ENCODE measurements at places on chromosomes 6 and 20.

DNA sequence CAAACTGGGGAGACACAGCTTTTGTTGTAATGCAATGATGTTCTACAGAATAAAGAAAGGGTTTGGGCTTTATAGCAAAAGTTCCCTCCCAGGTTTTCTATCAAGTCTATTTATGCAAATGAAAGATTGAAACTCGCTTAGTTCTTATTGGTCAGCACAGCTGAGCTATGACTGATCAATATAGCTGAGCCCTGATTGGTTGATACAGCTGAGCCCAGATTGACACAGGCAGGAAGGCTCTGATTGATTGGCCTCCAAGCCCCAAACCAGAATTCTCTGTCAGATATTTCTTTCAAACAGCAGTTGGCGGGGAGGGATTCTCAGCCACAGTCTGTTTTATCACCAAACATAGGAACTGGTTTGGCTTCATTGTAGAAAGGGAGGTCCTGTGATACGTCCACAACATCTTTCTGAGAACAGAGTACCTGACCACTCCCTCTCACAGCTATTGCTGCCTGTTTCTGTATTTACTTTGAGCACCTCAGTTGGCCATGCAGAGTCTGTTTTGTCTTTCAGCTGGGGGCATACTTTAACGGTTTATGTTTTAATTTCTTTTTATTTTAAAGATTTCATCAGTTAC lies 223.5 kb downstream of the PACRG start:
- no peak for DNase-seq

GRCh38 chr6:3904518-3904917 lies 55.3 kb downstream of the FAM50B start:
- no peak for DNase-seq

GRCh38 chr6:131643855-131644460 lies 6.9 kb downstream of the ENPP3 start:
- no peak for DNase-seq

DNA sequence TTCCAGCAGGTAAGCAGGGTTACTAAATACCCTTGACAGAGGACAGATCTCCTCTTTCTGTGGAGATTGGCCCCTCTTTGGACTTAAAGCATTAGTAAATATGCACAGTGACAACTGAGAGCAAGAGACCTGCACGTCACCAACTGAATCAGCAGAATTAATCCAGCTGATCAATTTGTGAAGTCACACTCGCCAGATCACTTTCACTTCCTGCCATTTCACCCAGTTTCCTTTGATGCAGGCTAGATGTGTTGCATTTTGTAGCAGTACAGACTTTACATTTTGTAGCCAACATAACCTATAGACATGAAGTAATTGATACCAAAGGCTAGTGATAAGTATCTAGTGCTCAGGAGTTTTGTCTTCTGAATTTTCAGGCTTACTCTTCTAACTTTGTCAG lies 11.9 kb downstream of the SYNE1 start:
- DNase-seq, result no peak

- no peak for DNase-seq
Observed at GRCh38 chr6:98812220-98812619, 22.2 kb upstream of the POU3F2 start.

GRCh38 chr20:47788741-47789080 lies 3.4 kb upstream of the SULF2 start:
- no peak for DNase-seq

DNA sequence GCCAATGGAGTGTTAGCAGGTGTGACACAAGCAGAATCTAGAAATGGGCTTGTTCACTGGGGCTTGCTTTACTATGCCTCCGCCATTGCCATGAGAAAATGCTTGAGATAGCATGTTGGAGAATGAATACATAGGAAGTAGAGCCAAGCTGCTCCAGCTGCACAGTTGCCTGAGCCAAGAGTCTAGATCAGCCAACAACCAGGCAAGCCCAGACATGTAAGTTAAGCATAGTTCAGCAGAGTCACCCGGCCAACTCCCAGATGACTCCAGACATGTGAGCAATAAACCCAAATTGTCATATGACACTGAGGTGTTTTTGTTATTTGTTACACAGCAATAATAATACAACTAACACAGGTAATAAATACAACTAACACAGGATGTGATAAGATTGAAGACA lies 167.9 kb downstream of the HAO1 start:
- DNase-seq, result no peak

DNA sequence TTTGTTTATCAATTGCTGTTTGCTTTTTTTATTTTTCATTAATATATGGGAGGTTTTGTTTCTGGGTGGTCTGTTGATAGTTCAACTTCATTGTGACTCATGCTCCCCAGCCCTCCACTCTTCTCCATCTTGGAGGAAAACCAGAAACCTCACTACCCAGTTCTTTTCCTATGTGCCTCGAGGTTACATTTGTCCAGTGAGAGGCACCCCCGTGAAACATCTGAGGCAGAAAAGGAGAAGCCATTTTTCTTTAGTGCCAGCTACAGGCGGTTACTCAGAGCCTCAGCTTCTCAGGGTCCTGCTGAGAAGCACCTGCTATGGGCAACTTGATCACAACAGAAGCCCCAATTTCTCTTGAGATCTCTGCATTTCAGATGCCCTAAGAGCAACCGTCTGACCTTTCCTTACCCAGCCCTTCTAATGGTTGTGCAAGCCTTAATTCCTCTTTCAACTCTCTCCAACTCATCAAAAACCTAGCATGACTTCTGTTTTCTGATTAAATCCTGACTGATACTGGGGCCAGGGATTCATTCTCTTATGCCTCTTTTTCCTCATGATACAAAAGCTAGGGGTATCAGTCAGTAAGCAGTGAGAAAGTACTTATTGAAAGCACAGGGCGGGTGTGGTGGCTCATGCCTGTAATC lies 144.6 kb downstream of the ELOVL4 start:
- no peak for DNase-seq

- no peak for DNase-seq
Observed at GRCh38 chr20:46618316-46619100, 32.8 kb downstream of the SLC13A3 start.

GRCh38 chr6:155313602-155314091 lies 637 bp downstream of the TFB1M start:
- no peak for DNase-seq

DNA sequence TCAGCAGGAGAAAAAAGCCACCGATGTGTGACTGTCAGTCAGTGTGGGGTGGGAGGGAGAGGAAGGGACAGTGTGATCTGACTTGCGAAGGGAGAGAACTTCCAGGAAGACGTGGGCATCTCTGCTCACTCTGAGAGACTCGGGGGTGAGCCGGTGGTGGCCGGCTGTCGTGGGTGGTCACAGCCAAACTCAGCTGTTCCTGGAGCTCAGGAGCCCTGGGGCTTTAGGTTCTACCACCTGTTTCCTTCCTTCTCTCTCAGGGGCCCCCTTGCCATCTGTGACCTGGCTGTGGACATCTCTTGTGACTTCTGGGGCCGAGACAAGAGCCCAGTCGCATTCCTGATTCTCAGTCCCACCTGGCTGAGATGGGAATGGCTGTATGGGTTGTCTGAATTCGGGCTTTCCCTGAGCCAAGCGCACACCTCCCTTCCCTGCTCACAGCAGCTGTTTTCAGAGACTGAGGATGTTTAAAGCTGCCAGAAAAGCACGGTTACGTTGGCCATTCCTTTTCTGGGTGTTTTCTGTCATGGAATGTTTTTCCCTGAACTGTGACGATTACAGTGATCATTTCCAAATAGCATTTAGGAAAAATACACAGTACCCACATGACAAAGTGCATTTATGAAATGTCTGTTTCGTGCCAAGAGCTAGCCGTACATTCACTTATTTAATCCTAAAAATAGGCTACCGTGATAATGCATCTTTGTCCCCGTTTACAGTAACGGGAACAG lies 36.5 kb downstream of the SYNJ2 start:
- DNase-seq, result no peak

- no peak for DNase-seq
Observed at GRCh38 chr6:89979481-89980119, 85.3 kb downstream of the GJA10 start.

DNA sequence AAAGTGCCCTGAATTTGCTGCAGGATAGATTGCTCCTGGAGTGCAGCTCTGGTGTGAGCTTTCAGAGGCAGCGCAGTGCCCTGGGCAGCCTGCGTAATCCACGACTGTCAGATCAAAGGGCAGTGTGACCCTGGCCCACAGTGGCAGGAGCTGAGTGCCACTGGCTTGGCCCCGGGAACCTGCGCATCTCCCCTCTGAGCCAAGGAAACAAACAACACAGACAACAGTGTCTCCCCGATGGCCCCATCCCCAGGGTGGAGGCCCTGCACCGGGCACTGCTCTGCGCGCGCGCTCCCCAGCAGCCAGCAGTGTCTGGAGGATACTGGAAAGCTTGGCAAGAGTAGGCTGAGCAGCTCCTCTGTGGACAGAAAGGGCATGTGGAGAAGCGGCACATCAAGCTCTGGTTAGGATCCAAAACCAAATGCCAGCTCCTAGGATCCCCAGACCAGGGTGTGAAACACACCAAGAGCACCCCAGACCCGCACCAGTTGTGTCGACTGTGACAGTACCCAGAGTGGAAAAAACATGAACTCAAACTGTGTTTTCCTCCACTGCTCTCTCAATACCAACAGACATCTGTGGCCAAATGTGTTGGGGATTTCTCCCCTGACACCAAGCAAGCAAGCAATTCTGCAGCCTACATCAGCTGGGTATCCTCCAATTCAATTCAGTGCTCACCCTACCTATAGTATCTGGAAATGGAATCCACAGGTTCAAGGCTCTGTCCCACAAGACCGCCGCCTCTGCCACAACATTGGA lies 26.7 kb downstream of the RBCK1 start:
- DNase-seq, result no peak

DNA sequence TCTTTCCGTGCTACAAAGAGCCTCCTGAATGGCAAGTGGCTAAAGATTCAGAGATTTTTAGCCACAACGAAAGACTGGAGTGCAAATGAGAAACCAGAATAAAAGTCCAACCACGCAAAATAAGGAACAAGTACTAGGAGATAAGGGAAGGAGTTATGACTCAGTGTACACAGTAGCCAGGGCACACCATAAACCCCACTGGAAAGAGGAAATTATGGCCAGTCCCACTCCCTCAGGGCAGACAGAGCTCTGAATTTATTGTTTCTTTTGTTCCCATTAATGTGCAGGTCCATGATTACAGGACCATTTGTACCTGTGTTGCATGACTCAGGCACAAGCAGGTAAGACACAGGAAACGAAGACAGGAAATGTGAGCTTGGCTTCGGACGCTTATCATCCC lies 150.3 kb upstream of the PREP start:
- DNase-seq, result no peak

- no peak for DNase-seq
Observed at GRCh38 chr6:53751417-53751816, 43.4 kb upstream of the LRRC1 start.

DNA sequence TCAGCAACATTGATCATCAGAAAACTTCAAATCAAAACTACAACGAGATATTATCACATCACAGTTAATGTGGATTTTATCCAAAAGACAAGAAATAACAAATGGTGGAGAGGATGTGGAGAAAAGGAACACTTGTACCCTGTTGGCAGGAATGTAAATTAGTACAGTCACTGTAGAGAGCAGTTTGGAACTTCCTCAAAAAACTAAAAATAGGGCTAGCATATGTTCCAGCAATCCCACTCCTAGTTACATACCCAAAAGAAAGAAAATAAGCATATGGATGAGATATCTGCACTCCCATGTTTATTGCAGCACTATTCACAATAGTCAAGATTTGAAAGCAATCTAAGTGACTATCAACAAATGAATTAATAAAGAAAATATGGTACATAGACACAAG lies 887.7 kb upstream of the MAN1A1 start:
- no peak for DNase-seq

DNA sequence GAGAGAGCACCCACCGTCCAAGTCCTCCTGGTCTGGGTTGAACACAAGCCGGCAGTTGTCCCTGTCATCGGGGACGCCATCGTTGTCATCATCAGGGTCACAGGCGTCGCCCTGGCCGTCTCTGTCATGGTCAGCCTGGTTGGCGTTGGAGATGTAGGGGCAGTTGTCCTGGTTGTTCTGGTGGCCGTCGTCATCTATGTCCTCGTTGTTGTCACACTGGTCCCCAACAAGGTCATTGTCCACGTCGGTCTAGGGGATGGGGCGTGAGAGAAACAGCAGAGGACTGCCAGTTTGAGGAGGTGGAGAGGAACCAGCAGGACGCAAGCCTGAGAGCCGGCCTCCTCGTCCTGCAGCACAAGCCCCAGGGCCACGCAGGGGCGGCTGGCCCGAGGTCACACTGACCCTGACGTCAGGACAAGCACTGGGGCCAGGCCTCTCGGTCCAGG lies 28.5 kb downstream of the THBS2 start:
- DNase-seq, result no peak

- DNase-seq, result no peak
Observed at GRCh38 chr6:161246725-161247124, 27.1 kb downstream of the AGPAT4 start.

- no peak for DNase-seq
Observed at GRCh38 chr20:19966840-19967239, 50.3 kb upstream of the NAA20 start.

- DNase-seq, result no peak
Observed at GRCh38 chr6:66926060-66926459, 1219.0 kb upstream of the EYS start.

DNA sequence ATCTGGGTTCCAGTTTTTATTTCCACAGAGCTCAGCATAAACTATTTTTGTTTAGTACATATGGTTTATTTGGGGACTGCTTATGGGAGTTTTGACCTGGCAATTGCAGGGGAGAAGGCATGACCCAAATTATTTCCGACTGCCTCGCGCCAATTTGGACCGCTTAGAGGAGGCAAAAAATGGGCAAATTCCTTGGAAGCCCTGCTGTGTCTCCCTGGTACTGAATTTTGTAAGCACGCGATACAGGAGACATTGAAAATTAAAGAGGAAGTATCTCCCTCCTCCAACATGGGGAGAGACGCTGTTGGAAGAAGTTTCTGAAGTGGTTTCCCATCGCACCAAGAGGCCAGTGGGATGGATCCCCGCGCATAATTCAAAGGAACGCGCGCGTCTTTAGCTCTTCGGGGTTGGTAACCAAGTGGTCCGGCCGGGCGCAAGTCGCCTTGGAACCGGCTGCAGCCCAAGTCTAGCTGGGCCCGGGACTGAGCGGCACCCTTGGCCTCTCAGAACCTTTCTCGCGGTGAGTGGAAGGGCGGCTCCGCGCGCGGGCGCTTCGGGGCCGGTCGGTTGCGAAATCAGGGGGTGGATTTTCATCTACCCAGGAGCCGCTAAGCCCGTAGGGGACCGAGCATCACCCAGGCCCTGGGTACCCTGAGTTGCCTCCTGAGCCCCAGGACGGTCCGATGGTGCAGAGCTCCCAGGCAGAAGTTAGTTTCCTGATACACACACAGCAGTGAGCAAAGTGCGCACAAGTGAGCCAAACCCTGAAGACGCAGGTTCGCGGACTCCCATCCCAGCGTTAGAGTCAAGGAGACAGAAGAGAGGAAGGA lies 6.2 kb downstream of the NKX2-2 start:
- DNase-seq, result no peak

- no peak for DNase-seq
Observed at GRCh38 chr20:34251619-34252018, 10.4 kb downstream of the ASIP start.
